ENCODE measurements at places on chromosomes 13 and 19.

DNA sequence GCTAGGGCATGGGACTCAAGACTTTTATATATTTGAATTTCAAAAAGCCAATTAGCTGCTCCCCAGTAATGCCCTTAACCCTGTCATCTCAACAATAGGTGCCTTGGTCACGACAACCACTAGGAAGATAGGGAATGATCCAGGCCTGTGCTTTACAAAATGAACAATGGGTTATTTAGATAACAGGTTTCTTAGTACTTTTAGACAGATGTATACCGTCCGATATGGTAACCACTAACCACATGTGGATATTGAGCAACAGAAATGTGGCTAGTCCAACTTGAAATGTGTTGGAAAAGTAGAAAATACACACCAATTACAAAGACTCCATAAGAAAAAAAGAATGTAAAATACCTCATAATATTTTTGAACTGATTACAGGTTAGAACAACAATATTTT lies 201.2 kb downstream of the LHFPL6 start:
- DNase-seq: no peak

GRCh38 chr19:6204212-6204611 lies 68.7 kb downstream of the ACSBG2 start:
- no peak for DNase-seq

DNA sequence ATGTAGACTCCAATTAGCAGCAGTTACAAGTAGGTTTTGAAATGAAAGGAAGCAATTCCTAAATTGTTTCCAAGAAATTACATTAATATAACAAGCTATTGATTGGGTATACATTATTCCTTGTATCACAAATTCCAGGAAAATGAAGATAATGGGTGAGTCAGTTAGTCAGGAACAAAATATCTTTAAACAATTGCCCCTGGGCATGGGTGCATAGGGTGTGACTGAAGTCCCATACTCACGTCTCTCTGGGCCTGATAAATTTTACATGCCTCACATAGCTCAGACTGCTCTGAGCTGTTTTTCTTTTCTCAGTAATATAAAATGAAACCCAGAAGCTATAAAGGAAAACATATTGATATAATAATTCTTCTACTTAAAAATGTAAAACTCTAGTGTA lies 87.8 kb downstream of the FNDC3A start:
- DNase-seq: no peak

- DNase-seq: no peak
These were observed 137.5 kb downstream of the TNFRSF19 start for GRCh38 chr13:23707674-23708073.

DNA sequence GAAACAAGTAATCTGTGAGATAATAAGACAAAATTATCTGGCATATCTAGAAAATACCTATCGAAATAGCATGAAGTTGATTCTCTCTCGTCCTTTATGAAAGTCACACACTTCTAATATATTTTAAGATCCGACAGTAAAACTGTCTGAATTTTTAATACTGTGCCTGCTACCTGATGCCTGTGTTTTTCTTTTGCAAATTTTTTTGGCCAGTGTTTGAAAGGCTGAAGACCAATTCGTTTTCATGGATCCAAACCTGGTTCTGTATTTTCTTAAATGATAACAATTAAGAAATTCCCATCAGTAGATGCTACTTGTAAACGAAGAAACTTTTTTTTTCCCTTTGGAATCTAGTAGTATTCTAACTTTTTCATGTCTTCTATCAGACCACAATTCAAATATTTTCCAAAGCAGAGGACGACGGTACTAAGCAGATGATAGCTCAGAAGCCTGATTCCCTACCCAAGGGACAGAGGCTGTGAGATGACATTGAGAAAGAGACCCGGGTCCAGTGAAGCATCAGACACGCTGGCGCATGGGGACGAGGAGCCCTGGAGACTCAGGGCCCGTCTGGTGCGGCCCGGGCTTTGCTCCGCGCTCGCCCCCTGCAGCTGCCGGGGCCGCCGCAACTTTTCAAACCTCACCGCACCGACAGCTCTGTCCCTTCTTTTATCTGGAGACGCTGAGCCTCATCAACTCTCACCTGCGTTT lies 49.5 kb upstream of the PABPC3 start:
- DNase-seq: no peak

- DNase-seq: no peak
These were observed 631.3 kb downstream of the EFNB2 start for GRCh38 chr13:105904034-105904742.

DNA sequence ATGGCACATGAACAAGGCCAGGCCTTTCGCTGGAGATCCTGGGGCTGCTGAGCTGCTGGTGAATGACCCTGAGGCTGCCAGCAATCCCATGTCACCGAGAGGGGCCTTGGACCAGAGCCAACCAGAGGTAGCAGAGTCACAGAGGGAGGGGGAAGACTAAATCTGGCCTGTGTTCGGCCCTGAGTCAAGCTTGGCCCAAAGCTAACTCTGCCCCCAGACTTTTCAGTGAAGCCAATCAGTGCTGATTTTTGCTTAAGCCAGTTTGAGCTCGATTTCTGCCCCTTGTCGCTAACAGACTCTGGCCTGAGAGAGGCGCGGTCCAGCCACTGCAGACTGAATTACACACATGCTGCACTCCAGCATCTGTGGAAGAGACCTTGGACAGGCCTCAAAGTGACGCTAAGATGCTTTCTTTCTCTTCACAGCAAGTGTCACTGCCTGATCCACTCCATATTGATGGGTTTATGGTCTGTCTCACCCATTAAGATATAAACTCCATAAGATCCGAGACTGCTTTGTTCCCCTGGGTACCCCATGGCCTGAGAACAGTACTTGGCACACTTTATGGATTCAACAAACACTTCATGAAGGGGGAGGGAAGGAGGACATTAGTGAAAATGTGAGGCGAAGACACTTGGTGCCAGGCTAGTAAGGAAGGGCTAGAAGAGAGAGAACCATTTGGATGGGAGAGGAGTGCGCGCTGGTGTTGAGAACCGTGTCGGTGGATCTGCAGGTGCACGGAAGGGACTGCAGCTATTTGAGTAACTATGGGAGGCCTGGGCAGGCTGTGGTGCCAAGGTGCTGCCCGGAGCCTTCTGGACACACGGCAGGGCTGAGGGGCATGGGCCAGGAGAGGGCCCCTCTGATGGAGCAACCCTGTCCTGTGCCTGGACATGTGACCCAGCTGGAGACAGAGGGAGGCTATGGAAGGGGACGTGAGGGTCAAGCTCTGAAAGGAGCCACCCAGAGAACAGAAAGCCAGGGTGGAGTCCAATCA lies 17.6 kb downstream of the RANBP3 start:
- no peak for DNase-seq

DNA sequence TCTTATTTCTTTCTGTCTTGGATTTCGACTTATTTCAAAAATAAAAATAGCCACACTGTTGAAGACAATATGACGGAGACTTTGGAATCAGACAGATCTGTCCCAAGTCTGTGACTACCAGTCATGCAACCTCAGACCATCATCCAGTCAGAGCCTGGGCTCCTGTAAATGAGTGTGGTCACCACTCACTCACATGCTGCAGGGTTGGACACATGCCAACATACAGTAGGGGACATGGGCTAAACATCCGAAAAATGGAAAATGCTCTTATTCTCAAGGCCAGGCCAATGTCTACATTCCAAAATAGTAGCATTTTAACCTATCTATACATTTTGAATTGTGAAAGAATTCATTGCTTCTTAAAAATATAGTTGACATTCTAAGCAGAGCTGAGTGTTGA lies 75.5 kb upstream of the EDNRB start:
- no peak for DNase-seq

- no peak for DNase-seq
These were observed 10.7 kb downstream of the GPR12 start for GRCh38 chr13:26749905-26750304.

DNA sequence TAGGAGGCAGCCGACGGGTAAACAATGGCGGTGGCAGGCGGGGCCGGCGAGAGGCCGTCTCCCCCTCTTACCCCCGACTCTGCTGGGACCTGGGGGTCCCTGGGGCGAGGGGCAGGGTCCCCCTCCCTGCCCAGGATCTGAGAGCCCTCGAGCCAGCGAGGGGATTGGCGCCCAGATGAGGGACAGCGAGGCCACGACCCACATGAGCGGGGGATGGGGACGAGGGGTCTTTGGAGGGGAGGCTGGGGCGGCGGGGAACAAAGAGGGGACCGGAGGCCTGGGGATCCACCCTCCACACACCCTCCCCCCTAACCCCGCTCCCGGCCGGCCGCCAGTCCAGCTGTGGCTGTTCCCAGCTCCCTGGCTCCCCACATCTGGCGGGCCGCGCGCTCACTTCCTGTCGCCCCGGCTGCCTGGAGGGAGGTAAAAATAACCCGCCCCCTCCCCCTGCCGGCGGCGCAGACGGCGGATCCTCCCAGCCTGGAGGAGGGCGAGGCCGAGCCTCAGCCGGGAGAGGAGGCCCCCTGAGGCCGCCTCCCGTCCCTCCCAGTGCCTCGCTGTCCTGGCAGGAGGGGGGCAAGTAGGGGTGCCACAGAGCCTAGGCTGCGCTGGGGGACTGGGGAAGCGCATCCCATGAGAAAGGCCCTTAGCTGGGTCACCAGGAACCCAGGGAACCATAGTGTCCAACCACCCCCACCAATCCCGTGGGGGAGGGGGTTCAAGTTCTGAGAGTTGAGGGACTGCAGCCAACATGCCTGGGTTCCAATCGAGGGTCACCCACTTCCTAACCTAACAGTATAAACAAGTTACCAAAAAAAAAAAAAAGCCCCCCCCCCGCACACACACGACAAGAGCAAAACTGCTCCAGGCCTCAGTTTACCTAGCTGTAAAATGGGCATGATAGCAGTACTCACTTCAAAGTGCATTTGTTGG lies 29.3 kb upstream of the NANOS3 start:
- peak; percentile 88 for DNase-seq

- DNase-seq: peak; percentile 46
These were observed 1.2 kb downstream of the CDC34 start for GRCh38 chr19:532561-533363.
